ENCODE measurements at places on chromosomes 1 and 21.

- no peak for DNase-seq
Measured at GRCh38 chr1:3908886-3909517, 8.9 kb upstream of the C1orf174 start.

DNA sequence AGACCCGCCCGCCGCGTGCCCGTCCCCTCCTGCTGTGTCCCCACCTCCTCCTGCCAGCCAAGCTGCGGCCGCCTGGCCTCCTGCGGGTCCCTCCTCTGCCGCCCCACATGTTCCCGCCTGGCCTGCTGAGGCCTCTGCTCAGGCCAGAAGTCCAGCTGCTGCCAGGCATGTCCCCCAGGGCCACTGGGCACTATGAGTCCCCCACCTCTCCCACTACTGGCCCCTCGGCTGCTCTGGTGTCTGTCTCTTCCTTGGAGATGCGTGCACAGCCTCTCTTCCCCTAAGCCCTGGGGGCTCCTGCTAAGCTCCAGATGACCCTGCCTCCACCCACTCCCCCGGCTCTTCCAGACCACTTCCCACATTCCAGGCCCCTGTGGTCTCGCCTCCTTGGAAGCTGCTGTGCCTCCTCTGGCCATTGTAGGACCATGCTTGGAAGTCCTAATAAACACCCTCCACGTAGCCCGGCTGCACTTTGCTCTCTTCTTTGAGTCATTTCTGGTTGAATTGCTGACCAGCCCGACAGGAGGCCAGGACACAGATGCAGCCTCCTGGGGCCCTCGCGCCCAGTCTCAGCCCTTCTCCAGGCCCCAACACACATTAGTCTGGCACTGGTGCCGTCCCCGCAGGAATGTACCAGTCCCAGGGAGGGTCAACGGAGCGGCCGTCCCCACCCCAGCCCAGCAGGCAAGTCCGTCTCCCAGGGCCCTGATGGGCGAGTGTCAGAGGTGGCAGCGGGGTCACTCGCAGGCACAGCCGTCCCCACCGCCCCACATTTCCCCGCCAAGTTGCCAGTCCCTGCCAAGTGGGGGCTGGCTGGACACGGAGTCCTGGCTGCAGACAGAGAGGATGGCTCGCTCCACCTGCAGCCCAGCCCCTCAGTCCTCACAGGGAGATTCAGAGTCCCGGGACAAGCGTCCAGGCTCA lies 1.1 kb downstream of the KRTAP10-12 start:
- no peak for DNase-seq

- DNase-seq: no peak
Measured at GRCh38 chr1:155127967-155128754, 485 bp downstream of the EFNA1 start.

DNA sequence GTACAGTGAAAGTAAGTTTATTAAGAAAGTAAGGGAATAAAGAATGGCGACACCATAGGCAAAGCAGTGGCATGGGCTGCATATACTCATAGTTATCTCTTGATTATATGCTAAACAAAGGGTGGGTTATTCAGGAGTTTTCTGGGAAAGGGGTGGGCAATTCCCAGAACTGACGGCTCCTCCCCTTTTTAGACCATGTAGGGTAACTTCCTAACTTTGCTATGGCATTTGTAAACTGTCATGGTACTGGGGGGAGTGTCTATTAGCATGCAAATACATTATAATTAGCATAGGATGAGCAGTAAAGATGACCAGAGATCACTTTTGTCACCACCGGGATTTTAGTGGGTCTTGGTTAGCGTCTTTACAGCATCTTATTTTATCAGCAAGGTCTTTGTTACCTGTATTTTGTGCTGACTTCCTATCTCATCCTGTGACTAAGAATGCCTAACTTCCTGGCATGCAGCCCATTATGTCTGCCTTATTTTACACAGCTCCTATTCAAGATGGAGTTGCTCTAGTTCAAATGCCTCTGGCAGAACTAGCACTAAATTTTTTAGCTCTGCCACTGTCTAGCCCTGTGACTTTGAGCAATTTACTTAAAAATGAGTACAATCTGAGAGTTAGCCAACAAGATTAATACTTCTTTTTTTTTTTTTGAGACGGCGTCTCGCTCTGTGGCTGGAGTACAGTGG lies 110.3 kb upstream of the PALMD start:
- no peak for DNase-seq

GRCh38 chr1:101905283-101905835 lies 91.4 kb downstream of the OLFM3 start:
- no peak for DNase-seq

DNA sequence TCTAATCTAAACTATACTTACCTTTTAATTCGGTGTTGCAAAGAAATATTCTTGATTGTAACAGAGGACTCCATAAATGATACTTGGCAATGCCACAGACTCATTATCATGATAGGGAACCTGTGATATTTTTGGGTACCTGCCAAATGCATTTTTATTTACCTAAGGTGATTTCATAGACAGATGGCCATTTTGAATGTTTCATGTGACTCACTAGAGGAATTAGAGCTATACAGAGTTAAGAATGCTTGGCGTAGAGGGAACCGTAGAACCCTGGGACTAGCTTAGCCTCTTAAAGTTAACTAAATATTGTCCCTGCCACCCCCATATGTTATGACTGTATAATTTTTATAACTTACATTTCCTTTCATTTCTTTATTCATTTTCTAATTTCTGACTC lies 136.1 kb downstream of the DISP1 start:
- no peak for DNase-seq

DNA sequence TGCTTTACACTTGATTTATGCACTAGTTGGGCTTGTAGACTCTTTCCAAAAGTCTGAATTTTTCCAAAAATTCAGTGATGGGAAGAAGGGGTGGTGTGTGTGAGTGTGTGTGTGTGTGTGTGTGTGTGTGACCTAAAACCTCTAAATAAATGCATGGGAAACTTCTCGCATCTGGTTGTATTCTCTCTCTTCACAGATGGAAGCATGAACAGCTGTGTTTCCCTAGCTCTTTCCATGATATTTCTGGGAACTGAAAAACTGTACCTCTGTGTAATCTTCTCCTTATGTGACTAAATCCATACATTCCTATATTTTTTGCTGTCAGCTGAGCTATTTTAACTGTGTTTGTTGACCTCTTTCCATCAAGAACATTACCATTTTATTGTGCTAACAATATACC lies 26.2 kb upstream of the CYYR1 start:
- no peak for DNase-seq

DNA sequence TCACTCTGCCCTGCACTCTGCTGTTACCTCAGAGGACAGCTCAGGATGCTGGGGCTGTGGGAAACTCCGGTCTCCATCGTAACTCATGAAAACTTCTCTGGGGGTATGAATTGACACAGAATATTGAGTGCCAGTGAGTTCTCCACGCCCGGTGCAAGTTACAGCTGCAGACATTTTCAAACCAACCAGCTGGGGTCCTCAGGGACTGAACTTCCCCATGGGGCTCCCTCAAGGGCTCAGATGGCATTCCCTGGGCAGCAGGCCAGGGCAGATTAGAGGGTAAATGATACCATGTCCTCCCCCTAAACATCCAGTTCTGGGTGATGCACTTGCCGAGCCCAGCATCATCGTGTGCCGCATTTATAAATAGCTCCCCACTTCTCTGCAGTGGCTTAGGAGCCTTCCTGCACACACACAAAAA lies 27.8 kb upstream of the CCSAP start:
- no peak for DNase-seq

GRCh38 chr1:230179249-230179648 lies 112.2 kb downstream of the GALNT2 start:
- DNase-seq: no peak

- DNase-seq: no peak
Measured at GRCh38 chr1:53705446-53706096, 33.4 kb downstream of the GLIS1 start.

GRCh38 chr1:239912471-239912870 lies 179.2 kb upstream of the FMN2 start:
- DNase-seq: no peak

- DNase-seq: peak; percentile 45
Measured at GRCh38 chr1:156727926-156728598, at the start of gene METTL25B. Gene METTL25B (plus strand): TSS chr1:156728469. CDS start chr1:156729105, 636 bp downstream.

DNA sequence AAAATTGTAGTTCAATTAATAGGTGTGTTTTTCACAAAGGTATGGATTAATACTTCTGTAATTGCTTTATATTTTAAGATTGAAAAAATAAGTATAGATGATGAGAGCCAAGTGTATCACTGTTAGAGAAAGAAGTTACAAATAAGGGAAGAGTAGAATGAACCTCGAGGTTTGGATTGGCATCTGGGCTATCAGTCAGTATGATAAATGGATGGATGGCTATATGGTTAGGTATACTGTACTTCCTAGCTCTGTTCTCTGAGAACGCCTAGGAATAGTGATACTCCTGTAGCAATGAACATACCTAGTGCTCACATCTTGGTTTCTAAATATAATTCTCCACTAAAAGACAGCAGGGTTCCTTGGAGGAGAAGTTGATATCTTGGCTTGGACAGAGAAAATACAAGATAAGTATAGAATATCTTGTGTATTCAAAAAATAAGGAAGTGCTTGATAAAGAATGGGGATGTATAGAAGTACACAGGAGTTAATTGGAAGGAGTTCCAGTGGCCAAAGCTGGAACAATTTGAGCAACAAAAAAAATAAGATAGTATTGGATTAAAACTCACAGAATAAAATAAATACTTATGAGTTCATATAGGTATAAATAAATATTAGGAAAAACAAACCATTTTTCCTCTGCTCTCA lies 12.4 kb downstream of the IPO9 start:
- DNase-seq: no peak

DNA sequence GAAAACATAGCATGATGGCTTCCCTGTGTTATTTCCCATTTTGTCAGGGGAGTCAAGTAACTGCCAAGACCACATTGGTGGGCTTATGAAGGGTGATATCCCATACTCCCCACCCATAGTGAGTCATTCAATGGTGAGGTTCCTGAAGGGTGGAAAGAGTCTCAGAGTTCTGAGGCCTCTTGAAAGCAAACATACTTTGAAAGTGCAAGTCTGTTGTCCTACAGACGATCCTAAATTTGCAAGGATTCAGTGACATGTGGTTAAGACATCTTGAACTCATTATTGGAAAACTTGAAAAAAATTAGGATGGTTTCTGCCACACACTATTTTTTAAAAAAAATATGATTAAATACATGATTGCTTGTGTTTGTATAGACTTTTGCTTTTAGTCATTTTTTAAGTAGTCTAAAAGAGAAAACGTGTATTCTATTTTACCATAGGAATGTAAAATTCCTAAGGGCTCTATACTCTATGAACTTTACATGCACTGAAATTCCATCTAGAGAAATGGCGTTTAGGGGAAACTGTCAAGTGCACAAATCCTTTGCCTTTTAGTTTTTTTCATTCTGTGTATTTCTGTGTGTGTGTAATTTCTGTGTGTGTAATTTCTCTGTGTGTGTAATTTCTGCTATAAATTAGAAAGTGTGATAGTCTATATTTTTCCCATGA lies 225.5 kb upstream of the ADAMTS5 start:
- no peak for DNase-seq

DNA sequence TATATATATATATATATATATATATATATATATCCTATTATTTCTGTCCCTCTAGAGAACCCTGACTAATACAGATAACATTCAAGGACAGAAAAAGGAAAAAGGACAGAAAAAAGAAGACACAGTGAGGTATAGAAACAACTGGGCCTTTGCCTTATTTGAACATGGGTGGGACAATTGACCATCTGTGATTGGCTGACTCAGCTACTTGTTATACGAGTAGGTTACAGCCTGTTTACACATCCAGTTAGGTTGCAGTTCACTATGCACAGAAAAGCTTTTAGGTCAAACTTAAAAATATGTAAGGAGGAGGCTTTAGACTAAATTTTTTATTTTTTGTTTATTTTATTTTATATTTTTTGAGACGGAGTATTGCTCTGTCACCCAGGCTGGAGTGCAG lies 39.8 kb upstream of the RGS8 start:
- no peak for DNase-seq

DNA sequence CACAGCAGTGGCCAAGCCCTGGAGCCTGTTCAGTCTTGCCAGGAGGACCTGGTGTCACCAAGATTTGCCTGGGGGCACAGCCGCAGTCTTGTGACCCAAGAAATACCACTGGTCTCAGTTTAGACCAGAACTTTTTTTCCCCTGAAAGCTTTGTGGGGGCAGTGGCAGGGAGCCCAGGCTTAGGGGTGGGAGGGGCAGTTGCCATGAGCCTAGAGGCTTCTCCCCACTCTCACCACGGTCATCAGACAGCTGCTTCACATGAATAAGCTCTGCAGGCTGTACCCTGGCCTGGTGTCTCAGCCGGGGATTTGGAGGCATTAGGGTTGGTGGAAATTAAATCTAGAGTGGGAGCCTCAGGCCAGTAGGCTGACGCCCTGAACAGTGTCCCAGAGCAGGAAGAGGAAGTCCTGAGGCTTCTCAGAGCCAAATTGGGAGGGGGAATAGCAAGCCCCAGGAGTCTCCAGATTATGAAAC lies 73.7 kb downstream of the SLC16A1 start:
- DNase-seq: no peak

- DNase-seq: no peak
Measured at GRCh38 chr1:156113282-156113950, 1.1 kb upstream of the LMNA start.

Measured in activated CD4-positive, alpha-beta T cell treated with anti-CD3 and anti-CD28 coated beads, Interleukin-2, amount 50 U/mL, for 4 hours (primary cell).